ENCODE measurements at places on chromosomes 4 and X.

- DNase-seq = no peak
- H3K27me3 ChIP-seq = no peaks in the 10 kb centered on the region
- H3K4me3 ChIP-seq = no peak overlapping the region
- no peaks in the 10 kb centered on the region for H3K36me3 ChIP-seq
- no peaks in the 10 kb centered on the region for H3K4me1 ChIP-seq
These were observed 84.1 kb downstream of the NHS start for GRCh38 chrX:17459008-17459611.

- DNase-seq = no peak
- H3K4me3 ChIP-seq = no peak overlapping the region
- H3K27me3 ChIP-seq = no peaks in the 10 kb centered on the region
- peaks cover 5% of the 10 kb centered on the region for H3K36me3 ChIP-seq
- peaks cover 6% of the 10 kb centered on the region for H3K4me1 ChIP-seq
These were observed 436.0 kb downstream of the ARHGAP24 start for GRCh38 chr4:85910985-85911384.

GRCh38 chr4:73599182-73599581 lies 21.1 kb downstream of the RASSF6 start:
- no peak overlapping the region for H3K4me3 ChIP-seq
- no peaks in the 10 kb centered on the region for H3K27me3 ChIP-seq
- H3K27ac ChIP-seq = no peak overlapping the region
- peaks cover 32% of the 10 kb centered on the region for H3K4me1 ChIP-seq
- H3K36me3 ChIP-seq = no peaks in the 10 kb centered on the region
- DNase-seq = no peak

DNA sequence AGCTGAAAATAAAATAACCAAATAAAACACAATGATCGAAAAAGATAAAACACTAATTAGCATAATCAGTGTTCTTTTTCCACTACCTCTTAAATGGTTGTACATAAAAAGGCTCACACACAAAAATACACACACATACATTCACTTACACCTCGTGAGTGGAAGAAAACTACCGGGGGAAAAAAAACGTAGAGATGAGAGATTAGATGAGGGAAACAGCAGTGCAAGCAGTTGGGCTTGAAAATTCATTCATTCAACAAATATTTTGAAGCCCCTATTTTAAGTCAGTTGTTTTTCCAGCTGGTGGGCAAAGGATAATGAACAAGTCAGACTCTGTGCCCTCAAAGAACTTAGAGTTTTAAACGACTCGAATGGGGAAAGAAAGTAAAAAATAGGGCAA lies 1.0 kb downstream of the TBCK start:
- peaks cover 38% of the 10 kb centered on the region for H3K4me1 ChIP-seq
- H3K27ac ChIP-seq = no peak overlapping the region
- no peak for DNase-seq
- H3K36me3 ChIP-seq = peaks cover 4% of the 10 kb centered on the region
- H3K4me3 ChIP-seq = no peak overlapping the region

- no peak overlapping the region for H3K4me3 ChIP-seq
- H3K36me3 ChIP-seq = no peaks in the 10 kb centered on the region
- DNase-seq = no peak
These were observed 30.9 kb downstream of the PDLIM3 start for GRCh38 chr4:185504098-185505047.

DNA sequence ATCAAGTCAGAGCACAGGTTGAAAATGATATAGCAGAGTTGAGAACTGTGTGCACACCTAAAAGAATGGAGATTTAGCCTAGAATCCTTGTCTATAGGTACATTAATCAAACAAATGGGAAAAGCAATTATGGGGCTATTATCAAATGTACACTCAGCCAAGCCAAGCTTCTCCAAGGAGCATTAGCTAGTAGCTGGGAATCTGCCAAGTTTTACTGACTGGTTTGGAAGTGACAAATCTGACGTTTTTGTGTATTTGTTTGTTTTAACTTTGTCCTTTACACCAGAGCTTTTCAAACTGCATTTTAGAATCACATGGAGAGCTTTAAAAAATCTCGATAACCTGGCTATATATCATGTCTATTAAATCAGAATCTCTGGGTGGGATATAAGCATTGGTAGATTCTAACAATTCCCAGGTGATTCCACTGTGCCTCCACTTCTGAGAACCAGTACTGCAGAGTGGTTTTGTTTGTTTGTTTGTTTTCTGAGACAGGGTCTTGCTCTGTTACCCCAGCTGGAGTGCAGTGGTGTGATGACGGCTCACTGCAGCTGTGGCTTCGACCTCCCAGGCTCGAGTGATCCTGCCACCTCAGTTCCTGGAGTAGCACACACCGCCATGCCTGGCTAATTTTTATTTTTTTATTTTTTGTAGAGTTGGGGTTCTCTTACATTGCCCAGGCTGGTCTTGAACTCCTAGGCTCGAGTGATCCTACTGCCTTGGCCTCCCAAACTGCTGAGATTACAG lies 279.8 kb downstream of the UNC5C start:
- no peak overlapping the region for H3K4me3 ChIP-seq
- H3K27ac ChIP-seq = no peak overlapping the region
- no peaks in the 10 kb centered on the region for H3K4me1 ChIP-seq
- H3K27me3 ChIP-seq = no peaks in the 10 kb centered on the region

DNA sequence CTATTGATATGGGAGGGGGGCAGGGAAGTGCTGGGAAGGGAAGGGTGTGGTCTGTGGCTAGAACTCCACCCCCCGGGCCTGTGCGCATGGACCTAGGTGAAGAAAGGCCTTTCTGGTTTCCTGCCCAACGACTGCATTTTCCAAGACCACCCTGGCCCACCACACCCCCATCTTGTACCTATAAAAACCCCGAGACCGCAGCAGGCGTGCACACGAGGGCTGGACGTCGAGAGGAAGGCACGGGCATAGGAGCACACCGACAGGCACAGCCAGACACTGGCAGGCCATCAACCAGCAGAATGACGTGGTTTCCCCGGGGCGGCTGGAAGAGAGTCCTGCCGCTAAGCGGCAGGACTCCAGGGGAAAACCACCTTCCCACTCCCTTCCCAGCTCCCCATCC lies 981.1 kb downstream of the PCDH7 start:
- H3K4me3 ChIP-seq = no peak overlapping the region
- H3K27ac ChIP-seq = no peak overlapping the region
- no peaks in the 10 kb centered on the region for H3K27me3 ChIP-seq
- H3K4me1 ChIP-seq = no peaks in the 10 kb centered on the region

GRCh38 chrX:46599051-46599560 lies 25.5 kb downstream of the CHST7 start:
- no peaks in the 10 kb centered on the region for H3K27me3 ChIP-seq
- no peak for DNase-seq
- H3K36me3 ChIP-seq = peaks cover 39% of the 10 kb centered on the region
- H3K4me3 ChIP-seq = no peak overlapping the region
- peaks cover 3% of the 10 kb centered on the region for H3K4me1 ChIP-seq
- no peak overlapping the region for H3K27ac ChIP-seq
